K562 (cell line): ENCODE measurements at places on chromosomes 12 and 14.

DNA sequence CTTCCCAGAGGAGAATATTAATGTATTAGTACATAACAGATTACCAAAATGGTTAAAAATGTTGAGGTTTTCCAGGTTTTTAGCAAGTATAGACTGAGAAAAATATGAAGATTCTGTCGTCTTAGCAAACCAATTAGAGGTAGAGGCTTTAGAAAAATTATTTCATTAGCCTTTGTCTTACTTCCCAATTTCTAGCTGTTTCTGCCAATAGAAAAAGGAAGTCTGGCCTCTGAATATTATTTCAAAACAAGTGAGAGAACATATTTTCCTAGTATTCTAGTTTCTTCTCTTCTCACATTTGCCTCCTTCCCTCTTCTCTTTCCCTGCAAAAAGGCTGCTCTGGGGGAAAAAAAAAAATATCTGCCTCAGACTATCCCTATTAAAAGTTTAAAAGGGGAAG is 16.4 kb downstream of the IPO8 start:
- DNase-seq, result no peak

DNA sequence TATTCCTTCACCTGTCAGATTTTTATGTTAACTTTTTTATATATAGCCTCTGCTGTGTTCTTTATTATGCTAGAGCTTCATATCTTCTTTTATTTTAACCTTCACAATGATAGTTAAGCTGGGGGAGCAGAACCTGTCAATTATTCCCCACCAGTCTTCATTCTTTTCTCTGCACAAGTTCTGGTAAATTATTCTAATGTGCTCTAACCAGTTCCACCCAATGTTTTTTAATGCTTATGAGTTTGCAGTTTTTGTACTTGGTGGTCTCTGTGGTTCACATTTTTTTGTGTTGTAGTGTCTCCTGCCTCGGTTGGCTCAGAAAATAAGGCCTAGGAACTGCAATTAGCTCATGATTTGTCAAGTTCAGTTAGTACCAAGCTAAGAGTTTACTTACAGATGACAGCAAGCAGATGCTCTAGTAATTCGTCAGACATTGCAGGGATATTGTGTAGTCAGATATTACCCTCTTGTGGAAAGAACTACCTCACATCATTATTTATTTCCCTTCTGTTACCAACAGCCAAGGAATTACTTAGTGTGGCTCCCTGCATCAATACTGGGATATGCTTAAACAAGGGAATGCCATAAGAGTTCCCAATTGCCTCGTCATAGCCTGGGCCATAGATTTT is 14.5 kb downstream of the DYRK2 start:
- DNase-seq, result no peak

GRCh38 chr12:130026608-130027176 is 122.9 kb upstream of the TMEM132D start:
- peak; percentile 46 for DNase-seq

DNA sequence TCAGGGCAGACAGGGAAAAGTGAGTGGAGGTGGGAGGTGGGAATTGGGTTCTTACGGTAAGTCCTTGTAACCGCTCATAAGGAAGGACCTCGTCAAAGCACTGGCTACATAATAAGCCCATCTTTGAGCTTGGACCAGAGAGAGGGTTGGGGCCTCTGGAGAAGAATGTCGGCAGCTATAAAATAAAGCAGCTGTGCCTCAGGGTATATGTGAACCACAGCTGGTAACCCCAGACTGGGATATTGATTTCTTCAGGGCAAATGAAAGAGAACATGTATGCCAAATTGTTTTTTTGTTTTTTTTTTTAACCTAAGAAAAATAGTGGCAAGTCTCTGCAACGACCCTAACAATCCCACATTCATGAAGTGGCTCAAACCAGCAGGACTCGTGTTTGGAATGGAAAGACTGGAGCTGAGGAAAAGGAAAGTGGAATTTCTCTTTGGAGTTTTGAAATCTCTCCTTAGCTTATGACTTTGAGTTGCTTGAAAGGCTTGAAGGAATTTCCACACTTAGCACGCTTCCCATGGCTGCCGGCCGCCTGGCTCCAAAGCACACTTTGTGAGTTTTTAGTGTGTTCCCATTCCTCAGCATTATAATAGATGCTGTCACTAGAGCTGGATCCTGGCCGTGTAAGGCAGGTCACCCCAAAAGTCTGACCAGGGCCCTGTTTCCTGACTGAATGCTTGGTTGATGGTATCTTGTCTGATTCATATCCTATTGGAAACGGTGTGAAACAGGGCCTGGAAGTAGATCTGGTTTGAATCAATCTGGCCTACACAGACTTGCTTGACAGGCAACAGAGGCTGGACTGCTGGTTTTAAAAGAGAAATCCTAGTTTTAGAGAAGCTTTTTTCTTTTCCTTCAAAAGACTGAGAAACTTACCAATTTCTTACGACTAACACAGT is 244.7 kb downstream of the MSRB3 start:
- DNase-seq, result no peak
